ENCODE measurements at places on chromosomes 3 and 15. TPM values are rescaled to one million over a fixed set of nuclear protein-coding genes. Genes with fewer than 3 reads are reported as not detected.

CFAP100 gene
- total RNA-seq: not detected

DNA sequence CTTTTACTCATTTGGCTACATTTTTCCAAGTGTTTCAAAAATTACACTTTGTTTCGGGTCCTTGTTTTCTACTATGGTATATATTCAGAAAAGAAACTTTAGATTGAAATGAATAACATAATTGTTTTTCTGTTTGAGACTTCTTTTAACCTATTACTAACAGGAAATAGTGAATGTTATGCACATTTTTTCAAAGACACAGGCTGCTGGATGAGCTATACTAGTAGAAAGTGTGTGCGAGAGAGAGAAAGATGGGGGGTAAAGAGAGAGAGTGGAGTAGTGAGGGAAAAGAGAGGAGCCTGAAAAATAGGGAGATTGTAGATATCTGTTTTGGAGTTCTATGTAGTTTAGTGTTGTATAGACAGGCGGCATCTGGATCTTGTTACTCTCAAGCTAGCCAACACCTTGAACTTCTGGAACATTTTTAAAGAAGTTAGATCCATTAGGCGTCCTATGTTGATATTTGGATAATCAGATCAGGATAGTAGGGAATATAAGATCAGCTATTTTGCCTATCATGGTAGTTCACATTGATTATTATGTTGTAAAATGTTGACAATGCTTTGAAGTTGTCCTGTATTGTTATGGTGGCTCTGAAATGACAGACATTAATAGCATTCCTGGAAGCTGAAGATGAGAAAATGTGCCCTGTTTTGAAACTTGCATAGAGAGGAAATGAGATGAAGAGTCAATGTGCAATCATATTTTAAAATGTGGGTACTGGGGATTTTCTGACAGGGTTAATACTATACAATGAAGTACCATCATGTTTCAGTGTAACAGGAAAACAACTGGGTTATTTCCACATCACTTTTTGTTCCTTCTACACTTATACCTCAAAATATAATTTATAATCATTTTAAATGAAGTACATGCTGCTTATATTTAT, 2.6 kb downstream of the RBMS3 start:
- peak overlapping the region; percentile 87 for H3K27ac ChIP-seq
- peak; percentile 35 for DNase-seq
- no peaks in the 10 kb centered on the region for H3K4me1 ChIP-seq
- H3K4me3 ChIP-seq: peak overlapping the region; percentile 52
- no peaks in the 10 kb centered on the region for H3K36me3 ChIP-seq

- no peak overlapping the region for H3K27ac ChIP-seq
- H3K4me1 ChIP-seq: no peaks in the 10 kb centered on the region
- H3K36me3 ChIP-seq: no peaks in the 10 kb centered on the region
- no peak overlapping the region for H3K4me3 ChIP-seq
Measured at GRCh38 chr3:153260681-153261080, 98.7 kb downstream of the RAP2B start.

GRCh38 chr3:27824312-27825200, 102.4 kb upstream of the EOMES start:
- no peak for DNase-seq
- no peaks in the 10 kb centered on the region for H3K27me3 ChIP-seq
- H3K4me1 ChIP-seq: no peaks in the 10 kb centered on the region

DNA sequence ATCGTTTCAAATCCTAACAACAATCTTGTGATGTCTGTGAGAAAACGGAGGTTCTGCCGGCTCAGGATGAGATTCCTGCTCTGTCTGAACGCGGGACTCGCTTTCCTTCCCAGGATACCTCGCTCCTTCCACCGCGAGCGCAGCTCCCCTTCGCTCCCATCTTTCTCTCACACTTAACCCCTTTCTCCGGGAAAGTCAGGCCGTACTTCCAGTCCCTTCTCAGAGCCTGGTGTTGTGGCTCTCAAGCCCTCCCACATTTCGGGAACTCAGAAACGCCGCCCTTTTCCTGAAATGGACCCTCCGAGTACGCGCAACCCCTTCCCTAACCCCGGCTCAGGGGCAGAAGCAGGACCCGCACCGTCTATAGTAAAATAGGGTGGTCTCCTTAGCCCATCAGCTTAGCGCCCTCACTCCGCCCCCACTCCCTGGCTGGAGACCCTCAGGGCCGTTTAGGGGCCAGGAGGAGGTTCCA, 378 bp upstream of the FEM1B start:
- peak overlapping the region; percentile 95 for H3K27ac ChIP-seq
- H3K4me3 ChIP-seq: peak overlapping the region; percentile 66
- DNase-seq: no peak
- H3K36me3 ChIP-seq: no peaks in the 10 kb centered on the region
- peaks cover 19% of the 10 kb centered on the region for H3K4me1 ChIP-seq
- H3K27me3 ChIP-seq: no peaks in the 10 kb centered on the region

DNA sequence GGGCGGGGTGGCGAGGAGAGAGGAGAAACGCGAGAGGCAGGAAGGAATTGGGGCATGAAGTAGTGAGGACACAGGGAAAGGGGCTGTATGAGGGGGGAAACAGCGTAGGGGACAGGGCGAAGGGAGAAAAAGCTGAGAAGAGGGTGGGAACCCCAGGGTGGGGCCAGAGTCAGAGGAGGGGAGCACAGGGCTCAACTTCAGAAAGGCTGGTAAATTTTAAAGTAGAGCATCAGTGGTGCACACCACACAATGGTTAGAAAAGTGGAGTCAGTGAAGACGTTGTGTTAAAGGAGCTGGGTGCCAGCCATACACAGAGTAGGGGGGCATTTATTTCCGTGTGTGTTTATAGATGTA, 3.0 kb upstream of the RPP25 start:
- H3K4me3 ChIP-seq: no peak overlapping the region
- H3K27me3 ChIP-seq: no peaks in the 10 kb centered on the region
- H3K27ac ChIP-seq: no peak overlapping the region
- H3K4me1 ChIP-seq: peaks cover 46% of the 10 kb centered on the region
- DNase-seq: no peak

GRCh38 chr3:96182756-96183155, 631.6 kb upstream of the EPHA6 start:
- no peak overlapping the region for H3K4me3 ChIP-seq
- no peaks in the 10 kb centered on the region for H3K36me3 ChIP-seq
- no peaks in the 10 kb centered on the region for H3K27me3 ChIP-seq
- no peaks in the 10 kb centered on the region for H3K4me1 ChIP-seq

REC114 gene
- not detected for total RNA-seq

GYG1 gene
- total RNA-seq: 43.9 TPM

FBXO40 gene
- total RNA-seq: 0.05 TPM

HIGD1A gene
- 95.2 TPM for total RNA-seq

- H3K4me3 ChIP-seq: no peak overlapping the region
- H3K27me3 ChIP-seq: no peaks in the 10 kb centered on the region
Measured at GRCh38 chr3:53056442-53056841, 10.6 kb upstream of the SFMBT1 start.

DNA sequence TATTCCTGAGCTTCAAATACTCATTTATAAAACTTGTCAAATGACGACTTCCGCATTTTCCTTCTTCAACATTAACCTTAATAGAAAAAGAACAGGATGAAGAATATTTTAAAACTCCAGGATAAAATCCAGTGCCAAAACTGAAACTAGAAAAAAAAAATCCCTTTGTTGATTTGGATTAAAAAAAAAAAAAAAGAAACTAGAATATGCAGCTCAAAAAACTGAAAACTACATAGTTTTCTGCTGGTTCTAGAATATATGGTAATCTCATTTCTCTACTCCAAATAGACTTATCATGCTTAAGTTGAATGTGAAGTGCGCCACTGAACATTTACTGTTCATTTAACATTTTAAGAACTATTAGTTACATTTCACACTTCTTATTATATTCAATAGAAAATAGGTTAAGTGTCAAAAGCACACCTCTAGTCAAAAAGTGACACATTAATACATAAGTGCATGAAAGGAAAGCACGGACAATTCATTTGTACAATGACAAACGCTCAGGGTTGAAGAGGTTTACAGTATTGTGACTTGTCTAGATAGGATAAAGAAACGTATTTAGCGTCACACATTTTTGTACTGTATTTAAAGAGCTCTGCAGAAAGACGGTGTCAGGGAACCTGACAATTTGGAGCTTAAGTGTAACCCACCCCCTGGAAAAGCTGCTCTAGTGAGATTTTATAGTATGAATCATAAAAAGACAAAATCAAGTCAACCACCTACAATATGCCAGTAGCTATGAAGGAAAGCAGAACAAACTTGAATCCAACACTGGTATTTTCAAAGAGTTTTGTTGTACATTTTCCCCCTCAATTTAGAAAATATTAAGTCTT, 5.8 kb downstream of the TRA2B start:
- H3K27me3 ChIP-seq: no peaks in the 10 kb centered on the region
- peaks cover 66% of the 10 kb centered on the region for H3K4me1 ChIP-seq
- peak overlapping the region; percentile 63 for H3K4me3 ChIP-seq
- H3K27ac ChIP-seq: peak overlapping the region; percentile 58
- DNase-seq: no peak

ZNF774 gene
- 3.6 TPM for total RNA-seq

DNA sequence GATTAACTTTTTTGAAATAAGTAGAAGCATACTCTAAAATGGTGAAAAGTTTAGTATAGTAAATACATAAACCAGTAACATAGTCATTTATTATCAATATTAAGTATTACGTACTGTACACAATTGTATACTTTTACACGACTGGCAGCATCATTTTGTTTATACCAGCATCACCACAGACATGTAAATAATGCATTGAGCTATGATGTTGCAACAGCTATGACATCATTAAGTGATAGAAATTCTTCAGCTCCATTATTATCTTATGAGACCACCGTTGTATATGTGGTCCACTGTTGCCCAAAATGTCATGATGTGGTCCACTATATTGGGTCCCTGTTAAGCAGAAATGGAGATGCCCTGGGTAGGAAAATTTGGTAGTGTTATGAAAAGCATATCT, 51.3 kb downstream of the DRD3 start:
- DNase-seq: no peak
- no peak overlapping the region for H3K27ac ChIP-seq
- no peaks in the 10 kb centered on the region for H3K27me3 ChIP-seq
- H3K4me1 ChIP-seq: no peaks in the 10 kb centered on the region

GRCh38 chr15:27828746-27829145, 270.4 kb downstream of the OCA2 start:
- no peaks in the 10 kb centered on the region for H3K4me1 ChIP-seq
- no peak overlapping the region for H3K27ac ChIP-seq
- no peak overlapping the region for H3K4me3 ChIP-seq
- H3K27me3 ChIP-seq: no peaks in the 10 kb centered on the region
- no peaks in the 10 kb centered on the region for H3K36me3 ChIP-seq
- DNase-seq: no peak

ZBED2 gene
- total RNA-seq: 11.3 TPM

ROBO2 gene
- total RNA-seq: 4.9 TPM

GRCh38 chr3:30733209-30733608, 126.8 kb downstream of the TGFBR2 start:
- no peak overlapping the region for H3K4me3 ChIP-seq
- no peaks in the 10 kb centered on the region for H3K4me1 ChIP-seq
- H3K27me3 ChIP-seq: no peaks in the 10 kb centered on the region
- no peak for DNase-seq
- H3K36me3 ChIP-seq: no peaks in the 10 kb centered on the region
- H3K27ac ChIP-seq: no peak overlapping the region

GRCh38 chr3:56054844-56055243, 413.4 kb downstream of the ERC2 start:
- no peak overlapping the region for H3K27ac ChIP-seq
- H3K36me3 ChIP-seq: no peaks in the 10 kb centered on the region
- H3K4me3 ChIP-seq: no peak overlapping the region

All from left lung (tissue), 14 donors.